ENCODE measurements at places on chromosomes 2 and 18.

- DNase-seq: no peak
Observed at GRCh38 chr2:188845692-188846091, 128.5 kb upstream of the COL3A1 start.

DNA sequence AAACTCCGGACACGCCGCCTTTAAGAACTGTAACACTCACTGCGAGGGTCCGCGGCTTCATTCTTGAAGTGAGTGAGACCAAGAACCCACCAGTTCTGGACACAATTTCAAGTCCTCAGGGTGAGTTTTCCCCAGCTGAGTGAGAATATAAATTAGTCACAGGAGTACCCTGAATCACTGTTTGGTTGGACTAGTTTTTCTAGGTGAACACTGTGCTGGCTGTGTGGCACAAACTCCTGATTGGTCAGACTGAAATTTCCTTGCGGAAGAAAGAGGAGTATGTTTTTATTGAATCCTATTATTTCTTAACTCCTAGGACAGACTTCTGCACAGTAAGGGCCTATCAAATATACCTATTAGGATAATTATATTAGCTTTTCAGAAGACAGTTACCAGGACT, 288.1 kb upstream of the UBE2E3 start:
- no peak for DNase-seq

GRCh38 chr2:122018736-122019135, 263.3 kb downstream of the TSN start:
- no peak for DNase-seq

DNA sequence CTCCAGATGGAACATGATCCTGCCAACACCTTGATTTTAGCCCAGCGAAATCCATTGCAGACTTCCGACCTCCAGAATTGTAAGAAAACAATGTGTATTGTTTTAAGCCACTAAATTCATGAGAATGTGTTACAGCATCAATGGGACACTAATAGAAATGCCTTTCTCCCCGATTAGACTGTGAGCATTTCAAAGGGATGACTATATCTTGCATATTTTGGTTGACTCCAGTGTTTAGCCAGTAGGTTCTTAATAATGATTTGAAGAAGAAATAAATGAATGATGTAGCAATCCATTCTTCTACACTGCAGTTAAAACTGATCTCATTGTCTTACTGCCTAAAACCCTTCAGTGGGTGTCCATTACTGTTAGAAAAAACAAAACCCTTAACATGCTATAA, 67.4 kb upstream of the ACVR1C start:
- no peak for DNase-seq

DNA sequence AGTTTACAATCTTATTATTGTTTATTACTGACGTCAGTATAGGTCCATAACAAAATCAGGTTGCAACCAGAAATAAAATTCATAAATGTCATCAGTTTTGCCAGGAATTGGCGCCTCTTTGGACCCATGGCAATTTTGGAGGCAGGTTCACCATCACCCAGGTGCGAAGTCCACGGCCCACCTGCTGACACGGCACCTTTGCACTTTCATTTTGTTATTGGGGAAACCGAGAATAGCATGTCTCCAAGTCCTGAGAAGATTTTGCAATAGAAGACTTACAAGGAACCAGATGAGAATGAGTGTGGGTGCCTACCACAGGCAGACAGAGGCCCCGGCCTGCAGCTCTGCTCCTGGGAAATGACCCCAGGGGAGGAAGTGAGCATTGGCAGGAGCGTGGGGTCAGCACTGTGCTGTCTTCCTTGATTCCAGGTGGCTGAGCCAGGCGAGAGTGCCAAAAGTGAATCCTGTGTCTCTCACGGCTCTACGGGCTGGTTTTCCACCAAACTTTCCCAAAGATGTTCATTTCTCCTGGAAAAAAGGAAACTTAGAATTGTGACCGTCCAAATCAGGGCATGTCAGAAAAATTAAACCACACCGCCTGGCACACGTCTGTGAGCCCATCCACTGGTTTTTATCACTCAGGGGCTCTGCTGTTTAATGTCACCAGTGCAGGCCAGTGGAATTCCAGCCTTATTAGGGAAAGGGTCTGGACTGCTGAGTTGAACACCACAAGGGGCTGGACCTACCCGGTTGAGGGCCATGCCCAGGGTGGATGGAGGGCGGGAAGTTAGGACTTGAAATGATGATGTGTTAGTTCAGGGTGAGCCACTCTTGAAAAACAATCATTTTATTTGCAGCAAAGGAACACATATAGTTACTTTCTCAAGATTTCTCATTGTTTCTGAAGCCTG, 96.5 kb downstream of the PTGR3 start:
- DNase-seq: no peak

GRCh38 chr18:48991319-48991660, 40.5 kb upstream of the SMAD7 start:
- peak; percentile 40 for DNase-seq

GRCh38 chr2:131153529-131153928, 48.4 kb downstream of the PLEKHB2 start:
- DNase-seq: no peak

GRCh38 chr2:224260372-224261020, 141.4 kb downstream of the FAM124B start:
- no peak for DNase-seq

GRCh38 chr2:27070653-27071276, 689 bp downstream of the OST4 start:
- peak; percentile 30 for DNase-seq

DNA sequence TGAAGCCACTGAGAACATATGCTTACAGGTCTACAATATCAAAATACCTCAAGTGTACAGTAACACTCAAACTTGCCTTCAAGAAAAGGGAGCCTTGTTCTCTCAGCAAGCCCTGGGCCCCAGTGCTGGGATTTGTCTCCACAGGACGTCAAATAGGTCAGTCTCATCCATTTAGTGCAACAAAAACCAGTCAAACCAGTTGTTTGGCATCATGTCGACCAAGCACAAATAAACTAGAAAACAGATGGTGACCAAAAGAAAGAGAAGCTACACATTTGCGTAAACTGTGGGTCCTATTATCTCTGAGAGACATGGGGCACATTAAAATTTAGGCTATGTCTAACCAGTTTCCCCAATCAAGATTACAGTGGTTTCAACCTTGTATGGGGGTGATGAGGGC, 182.6 kb upstream of the PKDCC start:
- DNase-seq: no peak

DNA sequence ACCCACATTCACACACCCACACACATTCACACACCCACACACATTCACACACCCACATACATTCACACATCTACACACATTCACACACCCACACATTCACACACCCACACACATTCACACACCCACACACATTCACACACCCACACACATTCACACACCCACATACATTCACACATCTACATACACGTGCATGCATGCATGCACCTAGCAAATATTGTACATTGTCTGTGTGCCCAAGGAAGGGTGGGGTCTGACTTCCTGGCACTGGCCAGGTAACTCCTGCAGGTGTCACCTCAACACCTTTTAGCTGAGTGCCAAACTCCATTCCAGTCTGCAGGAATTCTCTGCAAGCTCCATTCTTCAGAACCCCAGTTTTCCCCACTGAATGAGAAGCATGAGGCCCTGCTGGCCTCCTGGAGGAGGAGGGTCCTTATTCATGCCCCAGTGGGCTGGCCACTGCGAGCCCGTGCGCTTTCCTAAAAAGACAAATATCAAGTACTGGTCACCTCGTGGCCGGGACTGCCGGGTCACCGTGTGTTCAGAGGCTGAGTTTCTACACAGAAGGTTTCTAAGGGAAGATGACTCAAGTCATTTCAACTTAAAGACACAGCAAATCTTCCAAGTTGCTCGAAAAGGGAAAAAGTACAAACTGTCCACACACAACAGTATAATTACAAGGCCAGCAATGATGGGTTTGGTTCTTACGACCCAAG, 131.5 kb downstream of the HDAC4 start:
- DNase-seq: peak; percentile 55

GRCh38 chr2:37997629-37998028, 72.5 kb downstream of the RMDN2 start:
- no peak for DNase-seq

DNA sequence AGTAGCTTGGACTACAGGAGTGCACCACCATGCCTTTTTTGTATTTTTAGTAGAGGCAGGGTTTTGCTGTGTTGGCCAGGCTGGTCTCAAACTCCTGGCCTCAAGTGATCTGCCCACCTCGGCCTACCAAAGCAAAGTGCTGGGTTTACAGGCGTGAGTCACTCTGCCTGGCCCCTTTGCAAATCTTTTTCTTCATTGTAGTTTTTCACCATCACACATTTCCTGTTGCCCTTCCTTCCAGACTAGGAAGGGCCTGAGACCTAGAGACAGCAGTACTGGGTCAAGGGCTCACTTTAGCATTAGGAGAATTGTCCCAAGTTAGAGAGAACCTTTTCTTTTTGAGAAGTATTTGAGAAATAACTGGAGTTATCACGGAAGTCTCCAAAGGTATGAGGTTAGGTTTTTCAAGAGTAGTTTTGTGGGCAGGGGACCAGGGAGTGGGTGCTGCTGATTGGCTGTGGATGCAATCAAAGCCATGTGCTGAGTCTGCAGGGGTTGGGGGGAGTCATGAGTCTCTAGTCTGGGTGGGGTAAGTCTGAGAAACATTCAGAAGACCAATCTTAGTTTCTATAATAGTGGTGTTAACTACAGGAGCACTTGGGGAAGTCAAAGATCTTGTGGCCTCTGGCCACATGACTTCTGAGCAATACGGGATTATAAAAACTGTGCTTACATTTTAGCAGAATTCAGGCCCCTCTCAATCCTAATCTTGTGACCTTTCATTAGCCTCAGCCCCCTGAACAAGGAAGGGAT, 23.7 kb downstream of the B3GNT2 start:
- DNase-seq: no peak

- DNase-seq: no peak
Observed at GRCh38 chr2:132542953-132543569, 126.5 kb downstream of the GPR39 start.

- no peak for DNase-seq
Observed at GRCh38 chr2:96690306-96691021, 47.9 kb downstream of the FER1L5 start.

- no peak for DNase-seq
Observed at GRCh38 chr2:19346983-19347618, 11.3 kb downstream of the OSR1 start.

- peak; percentile 43 for DNase-seq
Observed at GRCh38 chr2:8633735-8634313, 48.0 kb upstream of the ID2 start.

DNA sequence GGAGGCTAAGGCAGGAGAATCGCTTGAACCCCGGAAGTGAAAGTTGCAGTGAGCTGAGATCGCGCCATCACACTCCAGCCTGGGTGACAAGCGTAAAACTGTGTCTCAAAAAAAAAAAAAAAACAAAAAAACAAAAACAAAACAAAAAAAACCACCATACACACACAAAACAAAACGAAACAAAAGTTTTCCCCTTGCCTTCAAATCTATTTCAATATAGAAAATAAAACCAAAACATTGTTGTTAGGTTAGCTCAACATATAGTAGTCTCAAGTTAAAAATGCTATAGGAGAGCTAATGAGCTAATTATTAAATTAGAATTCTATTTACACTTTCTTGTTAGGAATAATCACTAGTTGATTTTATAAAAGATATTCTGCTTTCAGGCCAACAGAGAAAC, 43.3 kb downstream of the FBXO11 start:
- DNase-seq: no peak

- peak; percentile 73 for DNase-seq
Observed at GRCh38 chr18:78496079-78496478, 483.5 kb upstream of the SALL3 start.
